ENCODE measurements at places on chromosomes 5 and 9.

GRCh38 chr5:96978812-96979449 lies 43.1 kb downstream of the LNPEP start:
- no peak for DNase-seq

- no peak for DNase-seq
Observed at GRCh38 chr9:133023117-133023890, 7.5 kb upstream of the GTF3C5 start.

- DNase-seq: no peak
Observed at GRCh38 chr9:126084008-126084407, 242.6 kb upstream of the MVB12B start.

GRCh38 chr9:93120846-93121315 lies 13.2 kb downstream of the NINJ1 start:
- no peak for DNase-seq

- DNase-seq: no peak
Observed at GRCh38 chr5:142206801-142207200, 98.2 kb downstream of the NDFIP1 start.

GRCh38 chr9:10104774-10105173 lies 508.0 kb downstream of the PTPRD start:
- no peak for DNase-seq

DNA sequence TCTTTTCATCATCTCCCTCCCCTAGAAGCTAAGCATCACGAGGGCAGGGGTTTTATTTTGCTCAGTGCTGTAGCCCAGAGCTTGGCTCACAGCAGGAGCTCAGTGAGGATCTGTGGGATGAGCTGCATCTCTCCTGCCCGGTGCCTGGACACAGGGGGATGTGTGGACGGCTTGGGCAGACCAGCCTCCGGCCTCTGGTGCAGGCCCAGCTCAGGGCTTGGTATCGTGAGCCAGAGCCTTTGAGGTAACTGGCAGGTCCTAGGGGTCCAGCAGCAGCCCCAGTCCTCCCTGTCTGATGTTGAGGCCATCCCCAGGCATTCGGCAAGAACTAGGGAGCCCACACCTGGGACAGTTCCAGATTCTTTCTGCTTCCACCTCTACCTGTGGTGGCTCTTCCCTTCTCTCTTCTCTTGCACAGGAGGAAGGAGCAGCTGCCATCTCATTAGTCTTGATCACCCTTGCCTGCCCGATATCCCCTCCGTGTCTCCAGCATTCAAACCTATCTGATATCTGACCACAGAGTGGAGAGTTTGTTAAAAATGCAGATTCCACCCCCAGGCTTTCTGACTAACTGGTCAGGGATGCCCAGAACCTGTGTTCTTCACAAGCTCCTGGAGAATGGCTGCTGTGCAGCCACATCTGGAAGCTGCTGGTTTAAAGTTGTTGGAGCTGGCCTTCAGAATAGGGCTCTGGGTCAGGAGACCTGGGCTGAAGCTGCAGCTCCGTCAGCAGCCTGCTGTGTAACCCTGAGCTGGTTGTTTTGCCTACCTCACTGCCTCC lies 7.9 kb upstream of the SLC6A7 start:
- DNase-seq: no peak

- DNase-seq: no peak
Observed at GRCh38 chr5:151663617-151664293, 23.0 kb downstream of the SPARC start.

GRCh38 chr9:17090041-17090440 lies 44.8 kb upstream of the CNTLN start:
- DNase-seq: no peak

- DNase-seq: no peak
Observed at GRCh38 chr5:147485046-147485445, 24.8 kb downstream of the DPYSL3 start.

GRCh38 chr5:62732677-62733121 lies 154.1 kb downstream of the LRRC70 start:
- DNase-seq: no peak

DNA sequence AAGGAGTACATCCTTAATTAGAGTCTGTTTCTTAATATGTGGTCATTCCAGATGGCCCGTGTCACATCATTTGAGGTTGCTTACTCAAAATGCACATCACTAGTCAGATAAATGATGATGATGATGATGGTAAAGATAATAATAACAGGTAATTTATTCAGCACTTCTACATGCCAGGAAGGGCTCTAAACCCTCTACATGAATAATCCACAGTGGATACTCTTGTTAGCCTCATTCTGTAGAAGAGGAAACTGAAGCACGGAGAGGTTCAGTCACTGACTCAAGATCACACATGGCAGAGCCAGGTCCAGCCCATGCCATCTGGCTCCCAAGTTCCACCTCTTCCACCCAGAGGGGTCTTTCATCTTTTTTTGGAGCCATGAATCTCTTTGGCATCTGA lies 11.7 kb downstream of the SH3PXD2B start:
- DNase-seq: no peak

GRCh38 chr5:38557308-38557710 lies 863 bp upstream of the LIFR start:
- no peak for DNase-seq

GRCh38 chr5:135740475-135740874 lies 94.0 kb upstream of the SLC25A48 start:
- no peak for DNase-seq

DNA sequence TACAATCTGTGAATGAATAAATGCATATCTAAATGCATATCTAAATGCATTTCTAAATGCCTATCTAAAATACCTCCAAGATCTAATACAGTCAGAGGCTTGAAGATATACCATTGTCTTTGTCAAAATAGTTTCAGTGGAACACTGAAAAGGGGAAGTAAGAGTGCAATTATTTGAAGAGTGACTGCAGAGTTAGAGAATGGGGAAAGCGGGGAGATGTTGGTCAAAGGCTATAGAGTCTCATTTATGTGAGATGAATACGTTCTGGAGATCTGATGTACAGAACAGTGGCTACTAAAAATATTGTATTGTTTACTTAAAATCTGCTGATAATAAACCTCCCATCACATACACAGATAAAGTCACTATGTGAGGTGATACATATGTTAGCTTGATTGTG lies 1126.2 kb upstream of the CDH9 start:
- no peak for DNase-seq

GRCh38 chr9:124555043-124555442 lies 47.8 kb upstream of the NR5A1 start:
- DNase-seq: no peak

GRCh38 chr5:54362992-54363625 lies 52.7 kb upstream of the ARL15 start:
- no peak for DNase-seq

DNA sequence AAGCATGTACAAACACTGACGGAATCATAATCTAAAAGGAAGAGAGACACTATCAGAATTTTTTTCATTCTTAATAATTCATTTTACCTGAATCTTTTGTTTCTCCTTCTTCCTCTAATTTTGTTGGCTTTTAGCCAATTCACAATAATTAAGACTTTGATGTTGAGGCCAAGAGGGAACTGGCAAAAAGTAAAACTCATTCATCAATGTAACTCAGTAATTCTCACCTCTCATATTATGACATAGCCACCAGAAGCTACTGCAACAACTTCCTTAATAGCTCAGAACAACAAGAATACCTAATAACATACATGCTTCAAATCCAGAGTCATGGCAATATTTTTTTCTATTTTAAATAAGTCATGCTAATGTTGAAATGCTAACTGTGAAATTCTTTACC lies 64.5 kb downstream of the MCTP1 start:
- DNase-seq: no peak

- DNase-seq: peak; percentile 64
Observed at GRCh38 chr5:35924950-35925722, 13.3 kb downstream of the CAPSL start.
